ENCODE measurements at places on chromosomes 5 and 9. TPM values are rescaled to one million over a fixed set of nuclear protein-coding genes. Genes with fewer than 3 reads are reported as not detected.

GRCh38 chr5:22947921-22948320, 94.8 kb upstream of the CDH12 start:
- DNase-seq: no peak

- peak; percentile 50 for DNase-seq
Observed at GRCh38 chr9:38671748-38672147, 48.2 kb downstream of the FAM240B start.

- no peak for DNase-seq
Observed at GRCh38 chr5:127011961-127012644, 18.3 kb downstream of the MARCHF3 start.

DNA sequence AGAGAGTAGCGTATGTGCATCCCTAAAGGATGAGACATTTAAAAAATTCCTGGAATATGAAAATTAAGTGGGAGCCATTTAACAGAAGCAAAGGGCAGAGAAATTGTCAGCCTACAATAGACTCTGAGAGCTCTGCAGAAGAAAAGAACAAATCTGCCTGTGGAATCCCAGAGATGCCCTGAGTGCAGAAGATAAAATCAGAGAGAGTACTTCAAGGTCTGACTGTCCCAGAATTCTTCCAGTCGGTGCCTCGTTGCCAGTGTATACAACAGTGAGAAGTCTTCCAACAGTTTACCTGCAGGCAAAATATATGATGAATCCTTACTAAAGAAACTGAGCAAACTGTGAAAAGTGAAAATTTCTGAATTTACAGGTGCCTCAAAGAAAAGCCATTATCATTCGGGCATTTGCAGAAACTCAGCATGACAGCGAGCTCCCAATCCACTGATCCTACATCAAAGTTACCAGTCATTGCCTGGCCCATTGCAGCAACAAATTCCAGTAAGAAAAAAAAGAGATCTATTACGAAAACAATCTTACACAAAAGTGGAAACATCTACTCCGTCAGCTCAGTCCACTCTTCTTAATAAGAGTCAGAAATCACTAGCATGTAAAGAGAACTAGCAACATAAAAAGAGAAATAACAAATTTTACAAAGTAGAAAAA, 92.8 kb upstream of the VCAN start:
- no peak for DNase-seq

GRCh38 chr5:30853158-30853557, 340.3 kb upstream of the CDH6 start:
- DNase-seq: no peak

DNA sequence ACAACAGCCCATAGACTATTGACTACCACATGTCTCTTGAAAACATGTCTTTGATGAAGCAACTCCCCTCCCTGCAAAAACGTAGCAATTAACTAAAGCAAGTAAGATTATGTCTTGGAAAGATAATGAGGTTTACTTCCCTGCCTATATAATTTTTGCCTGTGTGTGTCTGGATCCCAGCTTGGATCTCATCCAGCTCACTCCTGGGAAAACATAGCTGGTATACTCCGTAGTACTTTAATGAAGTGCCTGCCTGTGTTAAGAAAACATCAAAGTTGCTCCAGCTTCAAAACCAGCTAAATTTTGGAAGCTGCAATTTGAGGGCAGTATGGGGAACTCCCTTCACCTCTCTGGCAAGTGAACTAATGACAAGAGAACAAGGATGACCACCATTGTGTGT, 182.6 kb upstream of the C9orf72 start:
- no peak for DNase-seq

- DNase-seq: no peak
Observed at GRCh38 chr5:174971210-174971609, 246.8 kb downstream of the MSX2 start.

Gene KCNMB1
- total RNA-seq: not detected

Gene DMXL1
- total RNA-seq: 11.1 TPM

Gene IFNK
- not detected for total RNA-seq

Gene ROPN1L
- total RNA-seq: 2.5 TPM

Gene NR6A1
- 1.2 TPM for total RNA-seq

Gene PCDHB10
- total RNA-seq: 4.5 TPM

Gene SNCB
- 0.48 TPM for total RNA-seq

Data from H4 (cell line).